ENCODE measurements at places on chromosomes 2 and 18. TPM values are rescaled to one million over a fixed set of nuclear protein-coding genes. Genes with fewer than 3 reads are reported as not detected.

PROKR1 gene
- not detected for polyA plus RNA-seq

TTN gene
- polyA plus RNA-seq, result 6.1 TPM

DNA sequence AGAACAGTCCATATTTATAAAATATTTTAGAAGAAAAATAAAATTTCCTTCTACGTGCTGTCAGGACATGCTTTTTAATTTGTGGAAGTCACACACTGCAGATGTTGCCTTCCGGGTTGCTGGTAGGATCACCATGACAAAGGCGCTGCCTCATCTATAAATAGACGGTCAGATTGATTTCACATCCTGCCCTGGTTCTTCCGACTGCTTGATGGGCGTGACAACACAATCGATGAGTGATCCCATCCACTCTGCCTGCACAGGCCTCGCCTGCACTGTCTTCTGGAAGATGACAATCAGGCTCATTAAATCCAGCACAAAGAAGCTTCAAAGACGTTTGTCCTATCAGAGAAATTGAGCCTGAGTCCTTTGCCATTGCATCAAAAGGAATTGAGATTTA, 318.9 kb upstream of the TRIB2 start:
- no peaks in the 10 kb centered on the region for H3K27me3 ChIP-seq
- no peaks in the 10 kb centered on the region for H3K36me3 ChIP-seq
- no peak overlapping the region for H3K4me3 ChIP-seq

DNA sequence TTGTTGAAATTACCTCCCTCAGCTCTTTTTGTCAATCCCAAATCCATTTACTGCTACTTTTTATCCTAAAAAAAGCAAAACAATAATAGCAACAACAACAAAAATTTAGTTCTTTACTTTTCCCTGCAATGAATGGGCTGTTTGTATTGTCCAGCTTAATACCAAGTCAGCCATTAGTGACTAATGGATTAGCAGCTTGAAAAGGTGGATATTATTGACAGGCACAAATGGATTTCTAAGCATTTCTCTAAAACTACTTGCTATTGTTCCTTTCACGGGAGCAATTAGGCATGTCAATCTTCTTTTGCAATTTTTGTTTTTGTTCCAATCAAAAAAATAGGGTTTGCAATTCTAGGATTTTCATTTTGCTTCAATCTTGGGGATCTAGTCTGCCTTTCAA, 32.1 kb upstream of the SPAG16 start:
- no peaks in the 10 kb centered on the region for H3K36me3 ChIP-seq
- H3K27ac ChIP-seq, result no peak overlapping the region
- no peak for DNase-seq
- peaks cover 7% of the 10 kb centered on the region for H3K4me1 ChIP-seq

CLEC4F gene
- polyA plus RNA-seq, result not detected

FZD7 gene
- 13.4 TPM for polyA plus RNA-seq

DNA sequence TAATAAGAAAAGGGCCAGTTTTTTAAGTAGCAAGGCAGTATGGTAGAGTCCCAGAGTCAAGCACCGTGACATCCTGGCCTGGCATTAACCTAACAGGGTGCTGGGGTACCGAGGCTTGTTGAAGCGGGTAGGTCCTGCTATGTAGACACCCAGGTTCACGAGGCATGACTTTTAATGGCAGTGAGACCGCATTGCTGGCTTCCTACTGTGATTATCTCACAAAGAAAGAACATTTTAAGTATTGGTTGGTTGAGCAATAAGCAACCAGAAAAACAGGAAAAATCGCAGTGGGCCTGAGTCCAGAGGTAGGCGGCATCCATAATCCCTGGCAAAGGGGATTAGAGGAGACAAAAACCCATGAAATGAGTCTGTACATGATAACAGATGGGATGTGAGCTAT, 927.9 kb upstream of the ACVR2A start:
- no peak overlapping the region for H3K27ac ChIP-seq
- H3K36me3 ChIP-seq, result no peaks in the 10 kb centered on the region
- no peaks in the 10 kb centered on the region for H3K27me3 ChIP-seq
- no peak overlapping the region for H3K4me3 ChIP-seq
- H3K4me1 ChIP-seq, result peaks cover 17% of the 10 kb centered on the region
- no peak for DNase-seq

DNA sequence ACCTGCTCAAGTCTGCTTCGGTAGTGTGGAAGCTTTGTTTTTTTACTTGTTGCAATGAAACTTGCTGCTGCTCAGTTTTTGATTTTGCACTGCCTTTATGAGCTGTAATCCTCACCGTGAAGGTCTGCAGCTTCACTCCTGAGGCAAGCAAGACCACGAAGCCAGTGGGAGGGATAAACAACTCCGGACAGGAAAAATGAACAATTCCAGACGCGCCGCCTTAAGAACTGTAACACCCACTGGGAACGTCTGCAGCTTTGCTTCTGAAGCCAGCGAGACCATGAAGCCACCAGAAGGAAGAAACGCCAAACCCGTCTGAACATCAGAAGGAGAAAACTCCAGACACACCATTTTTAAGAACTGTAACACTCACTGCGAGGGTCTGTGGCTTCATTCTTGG, 245.7 kb upstream of the REG3G start:
- DNase-seq, result no peak
- H3K27me3 ChIP-seq, result no peaks in the 10 kb centered on the region
- no peaks in the 10 kb centered on the region for H3K36me3 ChIP-seq
- peak overlapping the region; percentile 0 for H3K27ac ChIP-seq
- peaks cover 7% of the 10 kb centered on the region for H3K4me1 ChIP-seq
- H3K4me3 ChIP-seq, result no peak overlapping the region

GRCh38 chr2:225536036-225536435, 136.5 kb downstream of the NYAP2 start:
- no peaks in the 10 kb centered on the region for H3K27me3 ChIP-seq
- no peak overlapping the region for H3K27ac ChIP-seq
- no peak overlapping the region for H3K4me3 ChIP-seq

- no peaks in the 10 kb centered on the region for H3K4me1 ChIP-seq
- no peak overlapping the region for H3K4me3 ChIP-seq
- H3K27me3 ChIP-seq, result peaks cover 99% of the 10 kb centered on the region
- no peak overlapping the region for H3K27ac ChIP-seq
Observed at GRCh38 chr2:176114930-176115625, 1.5 kb upstream of the HOXD10 start.

DNA sequence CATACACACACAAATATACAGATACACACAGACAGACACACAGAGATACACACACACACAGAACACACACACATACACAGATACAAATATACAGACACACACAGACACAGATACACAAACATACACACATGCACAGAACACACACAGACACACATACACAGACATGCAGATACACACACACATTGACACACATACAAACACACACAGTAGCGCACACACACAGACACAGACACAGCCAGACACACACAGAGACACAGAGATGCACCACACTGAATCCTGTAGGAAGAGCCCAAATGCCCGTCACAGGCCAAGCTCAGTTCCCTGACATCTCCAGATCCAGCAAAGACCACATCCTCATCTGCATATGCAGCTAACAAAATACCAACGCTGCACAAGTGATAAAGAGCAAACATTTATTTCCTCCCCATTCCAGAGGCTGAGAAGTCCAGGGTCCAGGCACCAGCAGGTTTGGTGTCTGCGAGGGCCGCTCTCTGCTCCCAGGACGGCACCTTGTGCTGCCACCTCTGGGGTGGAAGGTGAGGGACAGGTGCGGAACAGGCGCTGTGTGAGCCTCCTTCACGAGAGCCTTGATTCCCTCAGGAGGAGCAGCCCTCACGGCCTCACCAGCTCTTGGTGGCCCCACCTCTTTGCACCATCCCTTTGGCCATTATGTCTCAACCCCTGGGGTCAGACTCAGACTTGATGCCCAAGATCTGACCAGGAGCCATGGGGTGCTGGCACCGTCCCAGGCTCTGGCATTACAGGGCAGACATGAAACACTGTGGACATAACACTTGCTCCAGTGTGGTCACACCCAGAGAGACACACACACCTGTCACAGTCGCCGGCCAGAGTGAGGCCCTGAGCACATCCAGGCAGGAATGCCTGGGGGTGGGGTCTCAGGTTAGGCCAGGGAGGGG, 108.7 kb downstream of the NDUFA10 start:
- DNase-seq, result no peak
- no peak overlapping the region for H3K27ac ChIP-seq
- no peaks in the 10 kb centered on the region for H3K36me3 ChIP-seq
- no peak overlapping the region for H3K4me3 ChIP-seq
- no peaks in the 10 kb centered on the region for H3K27me3 ChIP-seq

WDCP gene
- 2.4 TPM for polyA plus RNA-seq

- H3K27me3 ChIP-seq, result no peaks in the 10 kb centered on the region
- DNase-seq, result no peak
- no peak overlapping the region for H3K4me3 ChIP-seq
Observed at GRCh38 chr18:76951456-76952247, 129.3 kb downstream of the ZNF236 start.

- H3K36me3 ChIP-seq, result no peaks in the 10 kb centered on the region
- no peak for DNase-seq
- H3K27ac ChIP-seq, result no peak overlapping the region
- H3K4me1 ChIP-seq, result peaks cover 36% of the 10 kb centered on the region
- no peaks in the 10 kb centered on the region for H3K27me3 ChIP-seq
- no peak overlapping the region for H3K4me3 ChIP-seq
Observed at GRCh38 chr2:101732773-101733256, 35.3 kb downstream of the MAP4K4 start.

IL37 gene
- polyA plus RNA-seq, result not detected

DNA sequence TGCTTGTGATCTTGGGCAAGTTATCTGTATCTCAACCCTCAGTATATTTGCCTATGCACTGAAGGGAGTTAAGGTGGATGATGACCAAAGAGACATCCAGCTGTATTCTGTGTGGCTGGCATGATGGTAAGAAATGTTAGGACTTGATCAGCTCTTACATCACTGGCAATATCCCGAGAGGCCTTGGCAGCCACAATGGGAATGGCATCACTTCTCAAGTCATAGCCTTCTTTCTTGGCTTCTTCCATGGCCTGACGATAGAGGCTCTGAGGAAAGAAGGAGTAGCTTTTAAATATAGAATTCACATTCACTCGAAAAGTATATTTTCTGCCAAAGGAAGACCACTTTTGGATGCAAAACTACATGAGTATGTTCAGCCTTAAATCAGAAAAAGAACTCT, 113.5 kb downstream of the NEB start:
- no peaks in the 10 kb centered on the region for H3K36me3 ChIP-seq
- H3K27ac ChIP-seq, result no peak overlapping the region
- no peaks in the 10 kb centered on the region for H3K4me1 ChIP-seq
- no peak for DNase-seq
- no peaks in the 10 kb centered on the region for H3K27me3 ChIP-seq

GRCh38 chr18:73739098-73739497, 408.5 kb downstream of the FBXO15 start:
- no peaks in the 10 kb centered on the region for H3K4me1 ChIP-seq
- H3K36me3 ChIP-seq, result no peaks in the 10 kb centered on the region
- no peaks in the 10 kb centered on the region for H3K27me3 ChIP-seq
- no peak overlapping the region for H3K4me3 ChIP-seq
- no peak overlapping the region for H3K27ac ChIP-seq

- H3K4me3 ChIP-seq, result no peak overlapping the region
- H3K4me1 ChIP-seq, result no peaks in the 10 kb centered on the region
- H3K27me3 ChIP-seq, result no peaks in the 10 kb centered on the region
- DNase-seq, result no peak
- no peak overlapping the region for H3K27ac ChIP-seq
Observed at GRCh38 chr2:36869606-36870005, 96.7 kb downstream of the STRN start.

SF3B1 gene
- 165 TPM for polyA plus RNA-seq

GRCh38 chr2:72497763-72498162, 328.1 kb downstream of the EXOC6B start:
- no peaks in the 10 kb centered on the region for H3K4me1 ChIP-seq
- peaks cover 3% of the 10 kb centered on the region for H3K36me3 ChIP-seq
- no peak for DNase-seq
- H3K4me3 ChIP-seq, result no peak overlapping the region
- H3K27ac ChIP-seq, result no peak overlapping the region
- H3K27me3 ChIP-seq, result no peaks in the 10 kb centered on the region

DNA sequence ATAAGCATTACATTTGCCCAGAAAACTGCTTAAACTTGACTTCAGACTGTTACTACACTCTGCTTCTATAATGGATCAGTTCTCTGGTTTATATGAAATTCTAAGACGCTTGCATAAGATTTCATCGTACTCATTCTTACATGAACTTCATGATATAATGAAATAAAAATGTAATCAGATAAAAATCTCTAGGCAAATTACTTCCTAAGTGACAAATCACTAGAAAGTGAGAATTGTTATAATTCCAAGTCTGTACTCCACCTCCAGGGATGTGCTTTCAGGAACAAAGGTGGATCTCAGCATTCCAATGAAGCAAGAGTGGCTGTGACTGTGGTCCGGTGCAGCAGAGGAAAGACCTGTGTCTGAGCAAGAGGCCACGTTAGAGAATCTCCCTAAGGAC, 226.2 kb downstream of the PIEZO2 start:
- no peak overlapping the region for H3K4me3 ChIP-seq
- H3K4me1 ChIP-seq, result peaks cover 20% of the 10 kb centered on the region
- no peak overlapping the region for H3K27ac ChIP-seq

DNA sequence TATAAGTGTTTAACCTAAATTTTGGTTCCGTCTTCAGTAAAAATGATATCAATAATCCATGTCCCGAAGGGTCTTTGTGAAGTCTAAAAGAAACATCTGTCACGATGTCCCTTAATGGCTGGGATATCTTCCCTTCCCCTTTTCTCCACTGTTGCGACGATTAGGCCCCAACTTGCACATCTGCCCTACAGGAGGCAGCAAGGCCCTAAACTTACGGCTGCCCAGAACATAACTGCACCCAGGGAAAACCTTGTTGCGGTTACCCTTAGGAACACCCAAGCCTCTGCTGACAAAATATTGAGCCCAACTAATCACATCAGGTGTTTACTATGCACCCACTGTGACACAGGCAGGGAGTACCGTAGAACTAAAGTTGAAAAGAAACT, 1.3 kb upstream of the SMAD2 start:
- peak overlapping the region; percentile 99 for H3K27ac ChIP-seq
- peak overlapping the region; percentile 36 for H3K4me3 ChIP-seq
- H3K27me3 ChIP-seq, result no peaks in the 10 kb centered on the region
- H3K36me3 ChIP-seq, result no peaks in the 10 kb centered on the region

DNA sequence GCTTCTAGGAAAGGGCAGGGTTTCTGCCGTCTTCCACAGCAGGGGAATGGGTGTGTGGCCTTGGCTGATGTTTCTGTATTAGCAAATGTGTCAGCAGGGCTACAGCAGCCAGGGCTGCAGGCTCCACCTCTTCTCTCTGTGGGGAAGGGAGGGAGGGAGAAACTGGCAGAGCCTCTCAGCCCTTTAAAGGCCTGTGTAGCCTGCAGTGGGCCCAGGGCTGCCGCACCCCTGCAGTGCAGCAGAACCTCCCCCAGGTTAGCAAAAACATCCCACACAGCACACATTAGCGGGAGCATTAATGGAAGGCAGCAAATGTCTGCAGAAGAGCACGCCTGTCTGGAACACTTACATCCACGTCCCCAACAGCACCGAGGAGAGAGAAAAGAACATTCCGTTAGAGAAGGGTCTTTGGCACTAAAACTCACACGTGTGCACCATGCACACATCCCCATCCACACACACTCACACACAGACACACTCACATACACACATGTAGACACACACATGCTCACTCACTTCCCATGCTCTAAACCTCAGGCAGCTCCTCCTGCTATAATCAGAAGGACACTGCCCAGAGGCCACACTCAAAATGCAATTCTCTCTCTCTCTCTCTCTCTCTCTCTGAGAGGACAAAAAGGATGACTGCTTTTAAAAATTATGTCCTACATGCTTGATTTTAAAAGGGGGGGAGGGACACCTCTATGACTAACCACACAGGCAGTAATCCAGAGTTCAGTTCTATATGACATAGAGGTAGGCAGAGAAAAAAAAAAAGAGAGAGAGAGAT, 24.1 kb downstream of the MRPL35 start:
- peak overlapping the region; percentile 70 for H3K27ac ChIP-seq
- H3K4me1 ChIP-seq, result peaks cover 13% of the 10 kb centered on the region
- peak; percentile 66 for DNase-seq

GRCh38 chr2:99648906-99649789, 159.3 kb upstream of the REV1 start:
- no peaks in the 10 kb centered on the region for H3K36me3 ChIP-seq
- DNase-seq, result no peak
- H3K27ac ChIP-seq, result peak overlapping the region; percentile 12
- H3K27me3 ChIP-seq, result no peaks in the 10 kb centered on the region

Measured in hepatocyte (in vitro differentiated cells).